ENCODE measurements at places on chromosomes 5 and 9.

DNA sequence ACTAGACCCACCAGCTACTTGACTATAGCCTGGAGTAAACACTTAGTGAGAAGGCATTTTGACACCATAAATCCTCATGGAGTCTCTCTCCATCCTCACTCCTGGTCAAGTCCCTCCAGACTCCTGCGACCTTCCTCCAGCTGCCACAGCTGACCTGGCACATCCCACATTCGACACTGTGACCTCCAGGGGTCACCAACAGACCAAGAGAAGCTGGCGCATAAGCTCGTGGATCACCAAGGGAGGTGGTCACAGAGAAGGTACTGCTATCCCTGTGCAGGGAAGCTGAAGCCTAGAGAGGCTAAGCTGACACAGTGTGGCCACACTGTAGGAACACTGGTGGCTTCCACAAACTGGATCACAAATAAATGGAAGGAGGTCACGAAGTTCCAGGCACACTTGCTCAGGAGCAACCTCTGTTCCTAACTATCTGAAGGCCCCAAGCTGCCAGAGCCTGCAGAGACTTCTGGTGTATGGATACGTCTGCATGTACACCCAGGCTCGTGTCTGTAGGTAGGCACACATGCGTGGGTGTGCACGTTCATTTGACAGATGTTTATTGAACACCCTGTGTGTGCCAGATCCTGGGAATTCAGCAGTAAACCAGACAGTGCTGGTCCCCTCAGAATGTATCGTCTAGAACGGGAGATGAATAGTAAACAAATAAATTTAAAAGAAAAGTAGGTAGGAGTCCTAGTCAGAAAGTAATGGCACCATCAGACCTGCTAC lies 104.4 kb downstream of the C5orf15 start:
- DNase-seq = no peak

DNA sequence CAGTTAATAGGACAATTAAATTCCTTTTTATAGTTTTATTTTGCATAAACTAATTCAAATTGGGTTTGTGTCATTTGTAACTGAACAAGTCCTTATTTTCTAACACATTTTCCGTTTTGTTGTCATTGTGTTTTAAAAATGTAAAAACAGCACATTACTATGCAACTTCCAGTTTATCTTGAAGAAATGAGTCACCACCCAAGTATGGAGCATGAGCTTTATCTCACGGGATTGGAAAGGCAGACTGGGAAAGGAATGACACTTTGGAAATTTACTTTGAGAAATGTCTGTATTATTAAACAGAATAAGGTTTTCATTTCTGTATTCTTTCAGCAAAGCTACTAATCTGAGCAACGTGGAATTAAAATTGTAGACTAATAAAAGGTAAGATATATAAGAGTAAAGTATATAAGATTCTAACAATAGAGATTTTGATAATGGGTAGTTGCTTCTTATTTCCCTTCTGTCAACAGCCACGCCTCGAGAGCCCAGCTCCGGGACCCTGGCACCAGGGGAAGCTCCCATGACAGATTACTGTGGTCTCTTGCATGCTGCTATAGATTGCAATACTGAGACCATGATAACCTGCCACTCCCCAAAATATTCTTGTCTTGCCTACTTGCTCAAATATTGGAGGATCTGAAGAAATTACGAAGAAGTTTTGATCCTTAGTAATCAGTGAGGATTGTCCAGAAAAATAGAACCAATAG lies 433.1 kb downstream of the CHSY3 start:
- no peak for DNase-seq

GRCh38 chr9:5514617-5515260 lies 4.4 kb downstream of the PDCD1LG2 start:
- no peak for DNase-seq

- no peak for DNase-seq
Observed at GRCh38 chr5:97528941-97529340, 345.9 kb upstream of the RIOK2 start.

- DNase-seq = no peak
Observed at GRCh38 chr5:109484597-109484996, 74.8 kb upstream of the PJA2 start.

GRCh38 chr9:36470643-36471290 lies 70.7 kb upstream of the RNF38 start:
- DNase-seq = peak; percentile 70

GRCh38 chr5:90916947-90917800 lies 358.6 kb downstream of the ADGRV1 start:
- DNase-seq = no peak

DNA sequence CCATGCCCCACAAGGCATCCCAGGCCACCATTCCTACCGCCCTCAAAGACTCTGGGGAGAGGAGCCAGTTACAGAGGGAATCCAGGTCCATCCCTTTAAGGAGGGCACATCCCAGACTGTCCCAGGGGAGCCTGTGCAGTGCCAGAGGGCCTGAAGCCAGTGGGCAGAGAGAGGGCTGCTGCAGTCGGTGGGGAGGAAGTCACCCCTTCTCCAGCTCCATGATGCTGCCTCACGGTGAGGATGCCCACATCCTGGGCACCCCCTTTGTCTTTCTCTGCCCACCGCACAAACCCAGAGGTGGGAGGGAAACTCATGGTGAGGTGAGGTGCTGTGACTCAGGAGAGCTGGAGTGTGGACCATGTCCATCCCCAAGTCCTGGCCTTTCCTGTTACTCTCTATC lies 26.2 kb upstream of the ANKRD33B start:
- DNase-seq = no peak

DNA sequence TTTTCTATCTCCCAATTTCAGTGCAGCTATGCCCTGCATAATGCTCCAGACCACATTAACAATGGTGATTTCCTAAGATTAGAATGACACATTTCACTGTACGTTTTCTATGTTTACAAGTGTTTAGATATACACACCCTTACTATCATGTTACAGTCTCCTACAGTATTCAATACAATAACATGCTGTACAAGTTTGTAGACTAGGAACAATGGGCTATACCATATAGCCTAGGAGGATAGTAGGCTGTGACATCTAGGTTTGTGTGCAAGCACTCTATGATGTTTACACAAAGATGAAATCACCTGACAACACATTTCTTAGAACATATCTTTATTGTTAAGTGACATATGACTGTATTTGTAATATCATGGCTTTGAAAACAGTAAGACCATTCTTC lies 1435.6 kb upstream of the NUDT12 start:
- no peak for DNase-seq

GRCh38 chr9:22050924-22051323 lies 41.8 kb upstream of the CDKN2B start:
- DNase-seq = no peak

DNA sequence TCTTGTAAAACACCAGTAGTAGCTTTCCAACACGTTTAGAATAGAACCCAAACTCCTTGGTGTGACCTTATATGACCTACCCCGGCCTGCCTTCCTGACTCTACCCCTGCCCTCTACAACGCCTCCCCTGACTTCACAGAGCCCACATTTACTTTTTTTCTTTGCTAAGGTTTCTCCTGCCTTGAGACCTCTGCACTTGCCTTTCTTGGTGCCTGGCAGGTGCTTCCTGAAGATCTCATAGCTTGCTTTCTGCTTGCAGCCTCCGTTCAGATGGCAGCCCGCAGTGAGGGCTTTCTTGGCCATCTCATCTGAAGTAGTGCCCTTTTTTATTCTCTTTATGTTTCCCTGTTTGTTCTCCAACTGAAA lies 24.3 kb downstream of the NUP214 start:
- DNase-seq = no peak

DNA sequence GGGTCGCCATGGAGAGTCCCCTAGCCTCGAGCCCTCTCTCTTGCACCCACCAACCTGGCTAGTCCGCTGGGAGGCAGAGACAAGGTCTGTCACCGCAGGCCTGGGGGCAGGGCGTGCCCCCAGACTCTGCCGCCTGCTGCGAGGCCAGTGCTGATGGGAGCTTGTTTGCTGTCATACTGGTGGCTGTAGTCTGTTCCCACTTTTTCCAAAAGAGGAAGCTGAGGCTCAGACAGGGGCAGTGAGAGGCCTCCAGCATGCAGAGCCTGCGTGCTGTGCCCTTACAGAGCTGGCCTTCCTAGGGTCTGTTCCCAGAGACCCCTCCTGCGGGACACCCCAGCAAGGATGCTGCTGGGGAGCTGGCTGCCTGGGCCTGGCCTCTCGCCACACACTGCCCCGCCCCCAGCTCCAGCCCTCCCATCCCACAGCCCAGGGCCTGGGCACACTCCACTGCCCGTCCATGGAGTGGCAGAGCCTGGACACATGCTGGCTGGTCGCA lies 21.0 kb upstream of the SUSD3 start:
- DNase-seq = no peak

DNA sequence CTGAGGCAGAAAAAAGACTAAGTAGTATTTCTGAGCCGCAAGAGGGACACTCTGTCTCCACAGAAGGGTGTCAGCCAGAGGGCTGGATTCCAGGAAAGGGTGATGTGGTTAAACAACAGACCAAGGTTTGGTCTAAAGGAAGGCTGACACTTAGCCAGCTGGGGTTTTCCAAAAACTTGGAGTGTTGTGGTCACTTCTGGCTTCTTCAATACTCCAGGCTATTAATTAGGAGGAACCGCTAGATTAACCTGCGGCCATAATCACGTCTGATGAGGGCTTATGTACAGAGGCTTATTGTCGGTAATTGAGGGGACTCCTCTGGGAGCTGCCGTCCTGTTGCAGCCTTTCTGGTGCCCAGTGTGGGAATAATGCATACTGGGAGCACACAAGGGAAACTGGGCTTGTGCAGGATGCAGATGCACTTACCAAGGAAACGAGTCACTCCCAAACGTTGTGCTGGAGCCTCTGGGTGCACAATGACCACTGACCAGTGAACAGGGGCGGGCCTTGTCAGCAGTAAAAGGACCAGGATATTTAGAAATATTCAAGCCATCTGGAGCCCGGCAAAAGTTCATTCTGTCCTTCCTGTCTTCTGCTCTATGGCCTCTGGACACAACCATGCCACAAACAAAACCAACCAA lies 70.2 kb upstream of the TUT7 start:
- no peak for DNase-seq

- DNase-seq = no peak
Observed at GRCh38 chr5:102795526-102795925, 40.4 kb downstream of the PAM start.

DNA sequence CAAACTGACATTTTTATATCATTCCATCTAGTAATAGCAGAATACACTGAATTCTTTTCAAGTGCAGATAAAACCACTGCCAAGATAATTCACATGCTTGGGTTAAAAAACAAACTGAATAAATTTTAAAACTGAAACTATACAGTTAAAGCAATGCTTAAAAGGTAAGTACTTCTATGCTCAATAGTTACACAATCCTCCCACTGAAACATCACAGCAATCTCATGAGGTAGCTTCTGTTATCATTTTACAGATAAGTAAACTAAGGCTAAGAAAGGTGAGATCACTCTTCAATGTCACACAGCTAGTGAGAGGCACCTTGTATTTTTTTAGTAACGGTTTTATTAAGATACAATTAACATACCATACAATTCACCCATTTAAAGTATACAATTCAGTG lies 13.4 kb upstream of the GOLGA1 start:
- DNase-seq = no peak

DNA sequence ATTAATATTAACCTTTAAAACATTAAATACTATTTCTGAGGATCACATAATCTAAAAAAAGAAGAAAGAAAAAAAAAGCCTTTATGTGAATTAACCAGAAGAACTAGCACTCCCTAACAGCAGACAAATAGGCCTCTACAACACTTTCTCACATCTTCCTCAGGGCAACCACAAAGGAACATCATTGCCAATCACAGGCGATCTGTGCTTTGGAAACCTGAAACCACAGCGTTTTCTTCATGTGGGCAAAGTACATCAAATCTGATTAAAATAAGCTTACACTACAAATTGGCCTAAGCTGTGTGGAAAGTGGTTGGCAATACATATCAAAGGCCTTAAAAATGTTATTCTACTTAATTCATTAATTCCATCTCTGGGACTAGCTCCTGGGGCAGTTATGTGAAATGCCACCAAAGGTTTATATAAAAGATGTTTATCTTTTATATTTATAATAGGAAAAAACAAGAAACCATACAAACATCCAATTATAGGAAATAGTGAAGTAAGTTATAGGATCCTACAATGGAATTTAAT lies 184.8 kb upstream of the TBCA start:
- no peak for DNase-seq

DNA sequence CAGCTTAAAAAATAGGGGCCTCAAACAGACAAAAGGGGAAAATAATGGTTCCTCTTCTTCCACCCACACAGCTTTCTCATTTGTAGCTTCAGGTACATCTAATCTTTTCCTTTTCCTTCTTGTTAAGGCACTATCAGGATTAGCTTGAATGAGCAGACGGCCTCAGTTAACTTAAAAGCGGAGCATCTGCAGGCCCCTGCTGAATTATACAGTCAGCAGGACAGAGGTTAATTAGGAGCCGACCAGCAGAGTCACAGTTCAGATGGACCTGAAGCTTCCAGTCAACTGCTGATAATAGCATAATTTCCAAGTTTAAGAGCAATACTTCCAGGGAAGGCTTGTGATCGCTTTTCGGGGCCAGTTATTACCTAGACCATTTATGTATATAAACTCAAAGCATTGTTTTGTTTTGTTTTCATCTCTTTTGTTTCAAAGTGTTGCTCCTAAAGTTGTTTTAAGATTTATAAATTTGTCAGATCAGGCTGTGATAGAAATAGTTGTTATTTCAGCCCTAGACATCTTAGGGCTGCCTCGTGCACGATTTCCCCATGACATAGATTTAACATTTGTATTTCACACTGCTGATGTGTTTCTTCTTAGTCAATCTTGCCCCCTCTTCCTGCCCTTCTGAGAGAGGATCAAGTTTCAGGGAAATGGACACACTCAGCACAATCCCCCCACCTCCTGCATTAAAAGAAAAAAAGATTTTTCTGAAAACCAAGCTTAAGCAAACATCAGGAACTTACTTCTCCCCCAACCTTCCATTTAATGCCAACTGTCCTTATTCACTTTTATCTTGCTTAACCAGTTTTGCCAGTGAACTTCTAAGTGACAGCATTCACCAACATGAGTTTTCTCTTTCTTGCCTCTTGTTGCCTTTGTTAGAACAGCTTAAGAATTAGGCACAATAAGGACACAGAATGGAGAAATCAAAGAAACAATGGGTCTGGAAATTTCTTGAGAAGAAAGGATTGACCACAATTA lies 449.8 kb downstream of the ARHGEF28 start:
- no peak for DNase-seq

DNA sequence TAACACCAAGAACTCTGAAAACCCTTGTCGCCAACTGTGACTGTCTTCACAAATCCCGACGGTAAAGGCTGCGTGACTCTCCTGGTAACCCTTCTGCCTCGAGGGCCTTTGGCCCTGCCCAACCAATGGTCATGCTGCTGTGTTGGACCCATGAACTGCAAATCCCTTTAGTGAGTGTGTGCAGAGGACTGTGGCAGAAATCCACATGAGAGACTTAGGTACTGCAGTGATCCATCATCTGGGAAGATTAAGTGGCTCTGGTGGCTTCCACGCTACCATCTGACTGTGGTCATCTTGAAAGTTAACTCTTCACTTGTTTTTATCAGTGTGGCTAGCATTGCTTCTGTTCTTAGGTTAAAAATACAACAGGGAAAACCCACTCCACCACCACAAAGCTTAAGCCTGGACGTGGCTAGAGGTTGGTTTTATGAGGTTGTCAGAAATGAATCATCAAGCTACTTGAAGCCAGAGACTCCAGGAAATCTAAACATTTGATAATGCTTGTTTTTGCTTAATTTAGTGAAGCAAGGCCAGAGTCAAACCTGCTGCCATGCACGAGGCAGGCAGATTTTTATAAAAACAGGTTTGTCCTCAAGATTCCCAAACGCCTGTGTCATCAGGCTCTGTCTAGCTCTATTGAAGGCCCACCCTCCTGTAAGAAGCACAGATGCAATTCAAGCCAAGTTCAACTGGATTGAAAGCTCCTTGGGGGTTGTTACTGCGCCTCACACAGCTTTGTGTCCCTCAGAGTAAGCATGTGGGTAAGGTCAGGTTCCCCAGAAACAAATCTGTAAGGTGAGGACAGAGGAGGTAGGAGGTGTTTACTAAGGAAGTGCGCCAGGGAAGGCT lies 52.7 kb upstream of the ERCC6L2 start:
- DNase-seq = no peak

Measured in transverse colon (tissue), 4 donors.